ENCODE measurements at places on chromosomes 1 and 21. TPM values are rescaled to one million over a fixed set of nuclear protein-coding genes. Genes with fewer than 3 reads are reported as not detected.

- DNase-seq = peak; percentile 22
Observed at GRCh38 chr1:14340002-14340785, 258.3 kb upstream of the KAZN start.

DNA sequence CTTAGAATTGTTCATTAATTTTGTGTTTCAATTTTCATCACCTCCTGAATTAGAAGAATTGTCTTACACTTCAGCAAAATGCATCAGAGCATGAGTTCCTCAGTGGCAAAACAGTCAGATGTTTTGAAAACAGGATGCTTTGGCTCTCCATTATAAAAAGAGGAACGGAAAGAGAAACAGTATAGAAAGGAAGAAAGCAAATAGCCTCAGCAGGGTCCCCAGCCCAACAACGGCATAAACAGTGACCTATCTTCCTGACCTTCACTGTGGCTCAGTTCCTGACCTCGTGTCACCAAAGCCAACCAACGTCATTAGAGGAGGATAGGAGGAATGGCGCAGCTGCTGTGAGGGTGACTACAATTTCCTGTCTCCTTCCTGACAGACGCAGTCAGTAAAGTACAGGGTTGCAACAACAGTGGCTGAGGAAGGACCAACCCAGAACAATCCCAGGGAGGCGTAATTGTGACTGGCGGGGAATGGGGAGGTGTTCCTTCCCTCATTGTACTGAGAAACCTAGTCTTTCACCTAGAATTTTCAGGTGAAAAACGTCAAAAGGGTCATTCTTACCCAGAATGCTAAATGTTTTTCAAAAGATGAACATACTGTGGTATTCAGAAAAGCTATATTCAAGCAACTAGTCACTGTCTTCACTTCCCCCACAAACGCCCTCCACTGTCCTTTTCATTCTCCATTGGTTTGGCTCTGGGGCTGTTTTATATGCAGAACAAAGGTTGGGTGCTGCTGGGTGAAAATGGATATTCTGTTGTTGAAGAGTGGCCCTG lies 197.9 kb upstream of the SGIP1 start:
- DNase-seq = peak; percentile 54

DNA sequence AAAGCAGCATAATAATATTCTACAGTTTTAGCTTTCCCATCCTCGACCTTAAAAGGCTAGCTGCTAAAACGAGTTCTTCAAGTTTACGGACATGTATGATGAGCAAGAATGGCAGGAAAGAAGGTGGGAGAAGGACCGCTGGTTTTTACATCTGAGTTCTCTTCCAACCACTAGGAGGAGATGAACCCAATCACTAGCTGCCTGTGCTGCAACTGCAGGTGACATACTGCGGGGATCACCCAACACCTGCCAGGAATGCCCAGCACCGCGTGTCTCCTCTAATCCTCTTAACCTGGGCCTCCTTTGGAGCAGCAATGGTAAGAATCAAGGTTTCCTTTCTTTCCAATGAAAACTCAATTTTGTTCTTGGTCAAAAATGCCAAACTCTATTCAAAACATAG lies 23.5 kb downstream of the TOR3A start:
- DNase-seq = no peak

DNA sequence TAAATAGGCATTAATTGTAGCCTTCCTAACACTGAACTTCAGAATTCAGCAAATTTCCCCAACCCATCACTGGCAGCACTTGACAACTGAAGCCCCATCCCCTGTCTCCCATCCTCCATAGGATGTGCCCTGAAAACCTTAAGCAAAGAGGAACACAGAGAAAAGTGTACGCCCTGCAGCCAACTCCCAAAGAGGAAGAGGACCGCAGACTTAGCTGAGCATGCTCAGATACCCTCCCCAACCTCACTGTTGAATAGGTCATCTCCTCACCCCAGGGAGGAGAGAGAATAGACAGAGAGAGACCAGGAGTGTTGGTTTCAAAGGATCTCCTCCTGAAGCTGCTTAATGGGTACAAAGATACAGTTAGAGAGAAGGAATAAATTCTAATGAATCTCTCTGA lies 50.5 kb downstream of the CD2 start:
- no peak for DNase-seq

DNA sequence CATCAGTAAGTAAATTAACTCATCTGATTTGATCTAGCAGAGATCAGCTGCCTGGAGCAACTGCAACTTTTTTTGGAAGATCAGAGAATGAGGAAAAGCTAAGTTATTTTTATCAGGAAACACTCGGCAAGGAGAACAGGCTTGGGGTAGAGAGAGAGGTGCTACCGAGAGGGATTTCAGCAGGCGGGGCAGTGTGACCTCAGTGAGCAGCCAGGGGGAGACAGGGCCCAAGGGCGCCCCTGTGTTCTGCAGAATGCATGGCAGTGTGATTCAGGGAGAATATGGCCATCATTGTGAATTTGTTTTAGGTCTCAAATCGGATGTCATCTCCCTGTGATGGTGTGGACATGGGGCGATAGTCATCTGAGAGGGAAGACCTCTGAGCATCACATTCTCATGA lies 484.1 kb upstream of the VAMP3 start:
- DNase-seq = no peak

- no peak for DNase-seq
Observed at GRCh38 chr1:11875094-11875493, 16.3 kb upstream of the NPPB start.

DNA sequence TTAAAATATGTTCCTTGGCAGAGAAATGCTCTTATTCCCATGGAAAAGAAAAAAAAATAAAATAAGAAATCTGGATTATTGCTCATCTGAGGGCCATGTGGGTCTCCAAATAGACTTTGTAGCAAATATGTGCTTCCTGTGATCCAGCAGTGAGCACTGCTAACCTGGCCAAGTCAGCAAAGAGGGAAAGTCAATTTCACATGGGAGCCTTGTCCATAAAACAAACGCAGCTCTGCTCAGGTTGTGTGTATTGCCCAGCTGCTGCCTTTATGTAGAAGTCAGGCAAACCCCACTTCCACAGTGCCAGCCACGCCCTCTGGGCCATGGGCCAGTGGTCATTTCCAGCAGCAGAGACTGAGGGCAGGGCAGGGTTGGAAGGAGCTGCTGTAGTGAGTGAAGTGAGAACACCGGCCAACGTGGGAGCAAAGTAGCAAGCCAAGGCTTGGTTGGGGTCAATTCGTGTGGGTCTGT lies 174.3 kb downstream of the LYPLAL1 start:
- no peak for DNase-seq

DNA sequence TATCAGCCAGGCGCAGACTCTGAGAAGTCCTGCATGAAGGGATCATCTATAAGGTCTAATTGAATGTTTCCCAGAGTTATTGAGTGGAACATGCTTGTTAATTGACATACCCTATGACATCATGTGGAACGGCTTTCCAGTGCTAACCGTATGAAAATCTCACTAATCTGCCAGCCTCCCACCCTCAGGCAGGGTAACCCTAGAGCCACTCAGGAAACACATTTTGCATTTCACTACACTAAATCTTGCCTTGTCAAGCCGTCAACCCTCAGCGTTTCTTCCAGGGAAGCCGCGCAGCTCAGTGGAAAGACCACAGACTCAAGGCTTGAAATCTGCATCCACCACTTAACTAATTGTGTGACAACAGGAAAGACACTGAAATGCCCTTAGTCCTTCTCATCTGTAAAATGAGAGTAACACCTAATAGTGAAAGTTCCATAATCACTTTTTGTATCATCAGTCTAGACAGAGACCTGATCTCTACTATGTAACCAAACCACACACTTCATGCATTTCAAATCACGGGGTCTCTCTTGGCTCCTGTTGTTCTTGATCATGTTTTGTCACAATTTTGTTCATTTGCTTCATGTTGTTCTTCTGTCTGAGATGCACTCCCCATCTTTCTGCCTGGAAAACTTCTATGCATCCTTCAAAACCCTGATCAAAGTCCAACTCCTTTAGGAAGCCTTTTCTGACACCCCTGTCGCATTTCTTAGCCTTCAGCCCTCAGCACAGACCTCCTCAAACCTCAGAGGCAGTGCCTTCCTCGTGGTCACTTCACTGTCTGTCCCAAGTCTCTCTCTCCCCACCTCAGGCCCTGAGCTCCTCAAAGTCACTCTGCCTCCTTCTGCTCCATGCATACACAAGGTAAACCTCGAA lies 246.5 kb downstream of the TOMM20 start:
- DNase-seq = no peak

DNA sequence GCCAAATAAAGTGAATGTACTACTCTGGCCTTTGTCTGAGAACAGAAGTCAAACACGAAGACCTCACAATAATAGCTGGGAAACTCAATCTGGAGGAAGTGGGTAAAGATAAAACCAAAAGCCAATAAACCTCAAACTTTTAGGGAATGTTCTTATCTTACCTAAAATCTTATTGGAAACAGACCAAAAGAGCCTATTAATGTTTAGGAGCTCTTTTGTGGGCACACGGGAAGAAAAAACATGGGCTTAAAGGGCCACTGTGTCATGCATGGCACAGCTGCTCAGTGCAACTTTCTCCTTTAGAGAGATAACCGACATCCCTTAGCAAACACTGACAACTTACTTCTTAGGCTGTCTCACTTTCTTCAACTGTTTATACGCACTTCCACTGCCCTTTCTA lies 16.1 kb downstream of the EIF2B3 start:
- peak; percentile 90 for DNase-seq

Gene ASAP3
- total RNA-seq = 35.0 TPM

Gene AGMAT
- total RNA-seq = 2.6 TPM

Gene MYOM3
- total RNA-seq = under 0.01 TPM

Data from fibroblast of villous mesenchyme (primary cell).